ENCODE measurements at places on chromosomes 2 and 18.

DNA sequence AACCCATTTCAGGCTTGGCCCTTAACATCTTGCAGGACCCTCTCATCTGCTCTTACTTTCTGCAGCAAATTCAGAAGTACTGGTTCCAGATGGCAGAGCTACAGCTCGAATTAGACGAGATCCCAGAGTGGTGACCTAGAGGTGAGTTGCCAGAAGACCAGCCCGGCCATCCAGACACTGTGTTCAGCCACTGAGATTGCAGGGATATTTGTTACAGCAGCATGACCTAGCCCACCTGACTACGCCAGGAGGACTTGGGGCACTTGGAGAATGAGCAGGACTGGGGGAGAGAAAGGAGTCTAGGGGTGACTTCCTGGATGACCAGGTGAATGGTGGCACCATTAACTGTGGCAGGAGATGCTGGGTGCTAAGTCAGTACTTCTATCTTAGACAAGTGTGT is 67.2 kb upstream of the ID2 start:
- DNase-seq, result no peak

DNA sequence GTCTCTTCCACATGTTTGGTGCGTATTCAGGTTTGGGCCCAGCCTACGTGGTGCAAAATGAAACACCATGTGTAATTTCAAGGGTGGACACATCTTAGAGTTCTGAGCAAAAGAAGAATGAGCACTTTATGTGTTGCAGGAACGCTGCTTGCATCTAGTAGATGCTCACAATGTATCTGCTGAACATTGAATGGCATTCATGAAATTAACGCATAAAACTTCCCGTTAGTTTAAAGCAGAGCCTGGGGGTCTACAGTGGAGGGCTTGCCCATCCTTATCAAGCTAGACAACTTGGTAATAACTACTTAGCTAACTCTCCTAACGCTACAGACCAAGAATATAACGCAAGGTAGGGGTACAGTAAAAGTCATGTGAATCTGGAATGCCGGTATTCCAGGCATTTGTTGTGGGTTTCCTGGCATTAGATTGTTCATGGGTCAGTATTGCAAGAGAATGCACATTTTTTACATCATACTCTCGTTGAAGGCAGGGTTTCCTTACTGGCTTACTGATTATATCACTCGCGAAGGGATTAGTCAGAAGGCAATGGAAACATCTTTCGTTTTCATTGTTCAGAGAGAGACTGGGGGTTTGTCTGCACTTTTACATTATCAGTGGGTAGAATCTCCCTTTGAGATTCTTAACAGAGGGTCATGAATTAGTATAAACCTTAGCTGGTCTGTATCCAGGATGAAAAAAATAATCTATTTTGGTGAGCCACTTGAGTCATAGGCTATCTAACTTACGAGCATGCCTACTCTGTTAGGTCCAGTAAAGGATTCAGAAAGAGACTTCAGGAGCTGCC is 229.5 kb upstream of the EPAS1 start:
- no peak for DNase-seq

DNA sequence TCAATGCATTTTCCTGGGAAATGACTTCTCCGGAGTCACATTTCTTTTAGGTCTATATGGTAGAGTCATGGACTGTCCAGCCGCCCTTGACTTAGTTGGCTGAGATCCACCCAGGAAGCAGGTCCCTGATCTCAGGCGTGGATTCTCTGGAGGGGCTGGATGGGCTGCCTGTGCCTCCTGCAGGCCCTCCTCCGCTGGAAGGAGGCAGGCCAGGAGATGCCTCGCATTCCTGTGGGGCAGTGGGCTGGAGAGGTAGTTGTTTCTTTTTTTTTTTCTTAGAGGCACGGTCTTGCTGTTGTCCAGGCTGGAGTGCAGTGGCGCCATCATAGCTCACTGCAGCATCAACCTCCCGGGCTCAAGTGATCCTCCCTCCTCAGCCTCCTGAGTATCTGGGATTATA is 129.0 kb upstream of the MYCN start:
- no peak for DNase-seq

DNA sequence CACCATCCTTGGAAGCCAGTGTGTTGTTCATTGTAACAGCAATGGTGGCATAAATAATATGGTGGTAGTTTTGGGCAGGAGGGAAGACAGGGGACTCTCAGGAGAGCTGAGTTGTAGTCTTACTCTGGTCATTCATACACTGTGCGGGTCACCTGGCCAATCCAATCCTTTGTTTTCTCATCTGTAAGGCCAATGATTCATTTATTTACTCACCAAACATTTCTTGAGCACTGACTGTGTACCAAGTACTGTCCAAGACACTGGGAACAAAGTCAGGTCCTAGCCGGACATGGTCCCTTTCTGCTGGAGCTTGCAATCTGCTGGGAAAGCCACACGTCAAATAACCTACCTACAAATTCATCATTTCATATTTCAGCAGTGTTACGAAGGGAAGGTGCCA is 302.7 kb downstream of the CYP26B1 start:
- no peak for DNase-seq

- no peak for DNase-seq
Observed at GRCh38 chr2:122333932-122334331, 578.5 kb downstream of the TSN start.

- DNase-seq, result no peak
Observed at GRCh38 chr2:72619626-72620025, 206.2 kb downstream of the EXOC6B start.

GRCh38 chr2:128548461-128548891 is 229.8 kb upstream of the HS6ST1 start:
- no peak for DNase-seq

DNA sequence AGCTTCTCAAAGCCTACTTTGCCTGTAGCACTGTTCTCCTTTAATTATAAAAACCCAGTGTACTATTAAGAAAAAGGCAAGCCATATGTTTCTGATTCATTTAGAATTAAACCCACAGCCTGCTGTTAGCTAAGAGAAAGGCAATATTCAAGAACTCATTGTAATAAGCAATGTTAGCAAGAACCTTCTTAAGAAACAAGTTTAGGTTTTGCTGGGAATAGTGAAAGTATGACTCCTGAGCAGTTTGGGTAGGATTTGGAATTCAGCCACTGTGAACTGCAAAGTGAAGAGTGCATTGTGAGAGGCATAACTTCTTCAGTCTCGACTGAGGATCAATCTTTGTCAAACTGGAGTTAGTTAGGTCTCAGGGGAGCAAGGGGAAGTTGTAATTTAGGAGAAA is 206.5 kb upstream of the NT5C1B start:
- no peak for DNase-seq

- DNase-seq, result no peak
Observed at GRCh38 chr2:143684551-143685320, 555.5 kb downstream of the ARHGAP15 start.

DNA sequence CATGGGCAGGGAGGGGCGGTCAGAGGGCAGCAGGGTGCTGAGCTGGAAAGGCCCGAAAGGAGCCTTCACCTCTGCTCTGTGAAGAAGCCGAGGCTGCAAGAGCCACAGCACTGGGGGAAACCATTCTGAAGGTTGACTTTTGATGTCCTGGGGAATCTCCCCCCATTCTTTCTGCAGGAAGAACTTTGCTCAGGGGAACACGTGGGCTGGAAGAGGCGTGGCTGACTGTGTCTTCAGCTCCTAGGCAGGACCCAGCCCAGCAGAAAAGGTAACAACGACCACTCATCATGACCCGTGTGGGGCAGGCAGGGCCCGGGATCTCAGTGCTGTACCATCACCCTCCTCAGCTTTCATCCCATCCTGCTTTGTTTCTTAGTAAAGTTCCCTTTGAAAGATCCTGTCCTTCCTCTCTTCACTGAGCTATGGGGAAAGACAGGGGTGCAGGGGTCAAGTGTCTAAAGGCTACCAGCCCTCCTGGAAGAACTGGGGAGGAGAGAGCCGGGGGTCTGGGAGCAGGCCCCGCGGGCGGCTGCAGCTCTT is 312.7 kb downstream of the CELF4 start:
- no peak for DNase-seq

All from dorsolateral prefrontal cortex (tissue), 122 donors.